Left cardiac atrium (tissue), 4 donors: ENCODE measurements at places on chromosomes 7 and 10. TPM values are rescaled to one million over a fixed set of nuclear protein-coding genes. Genes with fewer than 3 reads are reported as not detected.

DNA sequence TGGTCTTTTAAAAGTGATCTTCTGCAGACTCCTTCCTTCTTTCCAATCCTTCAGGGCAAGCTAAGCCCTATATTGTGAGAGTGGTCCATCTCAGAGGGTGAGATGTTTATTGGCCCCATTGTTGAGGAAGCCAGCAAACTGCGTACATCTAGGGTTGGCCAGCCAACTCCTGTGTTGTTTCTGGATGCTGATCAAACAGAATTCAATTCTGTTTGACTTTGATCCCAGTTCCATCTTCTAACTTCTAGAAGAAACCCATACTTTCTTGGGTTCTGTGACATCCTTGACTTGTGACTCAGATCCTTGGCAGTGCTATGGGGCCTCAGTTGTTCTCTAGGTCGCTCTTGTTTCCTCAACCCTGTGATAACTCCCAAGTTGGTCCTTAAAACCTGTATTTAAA, 116.2 kb downstream of the LSMEM1 start:
- no peak for DNase-seq

NPSR1 gene
- total RNA-seq = not detected

GRCh38 chr7:1259621-1260243, 27.1 kb downstream of the UNCX start:
- DNase-seq = no peak

DNA sequence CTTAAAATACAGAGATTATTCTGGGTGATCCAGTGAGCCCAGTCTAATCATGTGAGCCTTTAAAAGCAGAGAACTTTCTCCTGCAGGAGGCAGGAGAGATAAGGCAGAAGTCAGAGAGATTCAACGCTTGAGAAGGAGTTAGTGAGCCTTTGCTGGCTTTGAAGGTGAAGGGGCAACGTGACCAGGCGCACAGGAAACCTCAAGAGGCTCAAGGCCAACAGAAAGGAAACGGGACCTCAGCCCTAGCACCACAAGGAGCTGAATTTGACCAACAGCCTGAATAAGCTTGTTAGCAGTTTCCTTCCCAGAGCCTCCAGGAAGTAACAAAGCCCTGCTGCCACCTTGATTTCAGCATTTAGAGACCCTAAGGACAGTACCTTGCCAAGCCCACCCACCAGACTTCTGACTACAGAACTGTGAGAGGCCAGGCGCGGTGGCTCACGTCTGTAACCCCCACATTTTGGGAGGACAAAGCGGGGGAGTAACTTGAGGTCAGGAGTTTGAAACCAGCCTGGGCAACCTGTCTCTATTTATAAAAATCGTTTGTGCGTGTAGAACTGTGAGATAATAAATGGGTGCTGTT, 87.3 kb upstream of the KAT6B start:
- DNase-seq = no peak

ASAH2B gene
- total RNA-seq = 4.1 TPM

DNA sequence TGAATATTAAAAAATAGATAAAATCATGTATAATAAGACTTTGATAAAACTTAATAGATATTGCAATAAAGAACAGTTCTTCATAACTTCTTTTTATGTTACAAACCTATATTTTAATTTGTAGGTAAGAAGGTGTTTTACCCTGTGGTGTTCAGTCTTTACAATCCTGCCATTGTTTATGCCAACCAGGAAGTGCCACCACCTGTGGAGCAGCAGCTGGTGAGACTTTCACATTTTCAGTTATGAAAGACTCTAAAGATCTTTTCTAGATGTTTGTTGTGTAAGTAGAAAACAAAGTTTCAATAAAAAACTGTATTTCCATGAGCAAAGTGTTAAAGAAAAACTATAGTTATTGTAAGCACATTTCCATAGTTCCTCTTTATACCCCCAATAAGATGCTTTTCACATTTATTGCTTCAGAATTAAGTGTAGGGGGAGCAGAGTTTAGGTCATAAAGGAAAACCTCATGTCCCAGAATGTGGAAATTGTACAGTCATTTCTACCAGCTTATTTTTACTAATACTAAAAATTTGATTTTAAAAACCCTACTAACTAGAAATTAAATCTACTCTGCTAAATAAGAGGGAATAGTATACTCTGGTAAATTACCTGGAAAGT, 28.7 kb downstream of the CSGALNACT2 start:
- no peak for DNase-seq

NUTM2E gene
- total RNA-seq = not detected

DNA sequence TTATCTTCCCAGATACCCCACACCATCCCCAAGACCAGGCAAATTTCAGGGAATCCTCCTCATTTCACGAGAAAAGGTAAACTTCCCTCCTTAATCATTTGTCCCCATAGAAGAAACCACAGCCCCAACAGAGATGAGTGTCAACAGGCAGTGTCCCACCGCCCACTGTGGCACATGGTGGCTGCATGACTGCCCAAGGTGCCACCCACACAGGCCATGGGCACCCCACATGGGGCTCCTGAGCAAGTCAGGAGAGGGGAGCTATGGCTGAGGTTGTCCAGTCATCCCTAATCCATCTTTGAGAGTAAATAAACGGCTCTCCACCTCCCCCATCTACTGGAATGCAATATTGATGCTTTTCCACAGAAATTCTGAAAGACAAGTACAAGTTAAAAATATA, 44.1 kb downstream of the ANTXRL start:
- no peak for DNase-seq

GRCh38 chr7:44622342-44623151, 16.1 kb downstream of the OGDH start:
- DNase-seq = no peak

CARD11 gene
- 0.42 TPM for total RNA-seq

PKD2L1 gene
- not detected for total RNA-seq

GRCh38 chr10:53463539-53463938, 691.0 kb upstream of the MBL2 start:
- no peak for DNase-seq

CDH23 gene
- 8.0 TPM for total RNA-seq

- no peak for DNase-seq
Observed at GRCh38 chr7:104207348-104207730, 474 bp downstream of the ORC5 start.

FAM53B gene
- 23.3 TPM for total RNA-seq
